Mesendoderm (in vitro differentiated cells): ENCODE measurements at places on chromosomes 4 and X.

DNA sequence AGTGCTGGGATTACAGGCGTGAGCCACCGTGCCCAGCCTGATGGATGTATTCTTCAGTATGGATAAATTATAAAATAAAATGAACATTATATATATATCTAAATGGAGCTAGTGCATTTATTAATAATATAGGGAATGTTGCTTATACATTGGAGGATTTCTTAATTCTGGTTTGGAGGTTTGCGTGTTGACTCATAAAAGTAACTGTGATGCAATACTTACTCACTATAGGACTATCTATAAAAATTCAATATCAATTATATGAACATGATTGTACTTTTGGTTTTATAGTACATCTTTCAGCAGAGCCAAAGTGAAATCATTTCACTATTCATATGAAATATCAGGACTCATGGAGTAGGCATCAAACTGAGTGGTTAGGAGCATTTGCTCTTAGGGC is 3.2 kb upstream of the AREG start:
- no peak for DNase-seq

DNA sequence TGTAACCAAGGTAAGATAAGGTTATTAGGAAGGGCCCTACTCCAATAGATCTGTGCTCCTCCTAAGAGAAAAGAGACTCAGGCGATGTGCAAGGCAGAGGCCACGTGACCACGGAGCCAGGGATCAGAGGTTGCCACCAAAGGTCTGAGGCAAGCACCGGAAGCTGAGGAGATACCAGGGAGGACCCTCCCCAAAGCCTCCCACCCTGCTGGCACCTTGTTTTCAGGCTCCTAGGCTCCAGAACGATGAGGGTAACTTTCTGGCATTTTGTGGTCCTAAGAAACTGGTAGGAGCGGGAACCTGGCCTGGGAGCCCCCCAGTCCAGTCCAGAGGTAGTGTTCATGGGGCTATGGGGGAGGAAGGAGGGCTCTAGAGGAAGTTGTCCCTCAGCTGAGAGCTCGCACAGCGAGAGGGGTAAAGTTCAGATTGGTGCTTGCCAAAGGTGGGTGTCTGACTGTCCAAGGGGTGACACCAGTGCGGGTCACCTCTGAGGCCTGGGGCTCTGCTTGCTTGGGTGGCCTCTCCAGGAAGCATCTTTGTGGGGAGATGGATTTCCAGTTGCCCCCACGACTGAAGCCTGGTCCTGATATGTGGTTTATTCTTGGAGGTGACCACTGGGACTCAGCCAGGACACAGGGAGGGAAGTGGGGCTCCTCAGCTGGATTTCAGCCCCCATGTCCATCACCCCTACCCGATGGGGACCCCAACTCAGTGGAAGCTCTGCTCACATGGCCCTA is 7.5 kb upstream of the LETM1 start:
- no peak for DNase-seq

DNA sequence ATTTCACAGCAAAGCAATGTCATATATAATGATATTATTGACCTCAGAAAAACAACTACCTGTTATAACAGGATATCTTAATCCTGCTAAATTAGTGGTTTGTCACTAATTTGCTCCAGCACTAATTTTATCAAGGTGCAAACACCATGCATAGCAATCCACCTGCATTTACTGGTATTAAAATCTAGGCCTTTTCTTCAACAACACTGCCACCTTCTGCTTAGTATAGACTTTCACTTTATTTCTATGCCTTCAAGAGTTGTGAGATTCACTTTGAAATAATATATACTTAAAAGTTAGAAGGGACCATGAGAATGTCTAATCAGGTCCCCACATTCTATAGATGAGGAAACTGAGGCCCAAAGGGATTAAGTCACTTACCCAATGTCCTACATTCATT is 82.1 kb upstream of the IQCM start:
- DNase-seq = peak; percentile 20

DNA sequence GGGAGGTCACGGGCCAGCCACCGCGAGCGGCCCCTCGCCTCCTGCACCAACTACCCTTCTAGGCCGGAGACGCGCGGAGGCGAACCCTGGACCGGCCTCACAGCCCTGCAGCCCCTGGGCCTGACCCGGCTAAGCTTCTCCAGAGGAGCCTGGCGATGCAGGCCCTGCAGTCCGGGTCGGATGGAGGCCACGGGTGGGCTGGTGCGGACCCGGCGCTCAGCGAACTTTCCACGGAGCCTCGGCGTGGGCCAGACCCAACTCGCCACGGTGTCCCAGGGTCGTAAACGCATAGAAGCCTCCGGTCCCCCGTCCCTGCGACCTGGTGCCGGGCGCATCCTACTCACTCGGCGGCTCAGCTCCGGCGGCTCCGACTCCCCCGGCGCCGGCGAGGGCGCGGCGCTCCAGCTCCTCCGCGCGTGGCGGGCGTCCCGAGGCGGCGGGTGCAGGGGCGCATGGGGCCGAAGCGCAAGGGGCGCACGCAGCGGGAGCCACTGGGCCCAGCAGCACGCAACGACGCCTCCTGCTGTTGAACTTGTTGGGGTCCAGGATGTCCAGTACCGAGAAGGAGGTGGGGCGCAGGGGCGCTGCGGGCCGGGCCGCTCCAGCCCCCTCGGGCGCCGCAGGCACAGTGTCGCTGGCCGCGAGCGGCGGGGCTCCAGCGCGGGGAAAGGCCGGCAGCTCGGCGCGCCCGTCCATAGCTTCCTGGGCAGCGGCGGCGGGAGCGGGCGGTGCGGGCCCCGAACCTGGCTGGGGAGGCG is 427 bp downstream of the NKX1-1 start:
- DNase-seq = no peak

GRCh38 chr4:168618577-168619265 is 121.9 kb downstream of the PALLD start:
- no peak for DNase-seq

DNA sequence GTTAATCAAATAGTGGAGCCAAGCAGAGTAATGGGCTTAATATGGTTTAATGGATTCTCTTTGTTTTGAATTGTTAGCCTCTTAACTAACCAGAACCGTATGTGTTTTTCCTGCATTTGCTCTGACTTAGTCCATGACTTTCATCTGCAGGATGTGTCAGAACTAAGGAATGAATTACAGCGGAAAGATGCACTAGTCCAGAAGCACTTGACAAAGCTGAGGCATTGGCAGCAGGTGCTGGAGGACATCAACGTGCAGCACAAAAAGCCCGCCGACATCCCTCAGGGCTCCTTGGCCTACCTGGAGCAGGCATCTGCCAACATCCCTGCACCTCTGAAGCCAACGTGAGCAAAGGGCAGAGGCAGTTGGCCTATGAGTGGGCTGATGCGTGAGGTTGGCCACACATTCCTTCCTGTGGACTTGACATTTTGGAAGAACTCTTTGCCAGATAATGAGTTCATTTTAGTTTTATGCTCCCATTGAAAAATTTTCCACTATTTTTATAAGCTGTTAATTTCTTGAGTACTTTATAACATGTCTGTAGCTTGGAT is 9.1 kb downstream of the MED28 start:
- no peak for DNase-seq

DNA sequence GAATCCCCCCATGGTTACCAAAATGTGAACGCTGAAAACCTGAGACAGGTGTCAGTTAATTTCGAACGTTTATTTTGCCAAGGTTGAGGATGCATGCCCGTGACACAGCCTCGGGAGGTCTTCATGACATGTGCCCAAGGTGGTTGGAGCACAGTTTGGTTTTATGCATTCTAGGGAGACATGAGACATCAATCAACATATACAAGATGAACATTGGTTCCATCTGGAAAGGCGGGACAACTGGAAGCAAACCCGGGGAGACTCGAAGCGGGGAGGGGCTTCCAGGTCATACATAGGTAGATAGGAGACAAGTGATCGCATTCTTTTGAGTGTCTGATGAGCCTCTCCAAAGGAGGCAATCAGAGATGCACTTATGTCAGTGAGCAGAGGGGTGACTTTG is 11.0 kb upstream of the SH3BP2 start:
- DNase-seq = no peak

- no peak for DNase-seq
Measured at GRCh38 chr4:40182001-40182400, 14.8 kb upstream of the RHOH start.

DNA sequence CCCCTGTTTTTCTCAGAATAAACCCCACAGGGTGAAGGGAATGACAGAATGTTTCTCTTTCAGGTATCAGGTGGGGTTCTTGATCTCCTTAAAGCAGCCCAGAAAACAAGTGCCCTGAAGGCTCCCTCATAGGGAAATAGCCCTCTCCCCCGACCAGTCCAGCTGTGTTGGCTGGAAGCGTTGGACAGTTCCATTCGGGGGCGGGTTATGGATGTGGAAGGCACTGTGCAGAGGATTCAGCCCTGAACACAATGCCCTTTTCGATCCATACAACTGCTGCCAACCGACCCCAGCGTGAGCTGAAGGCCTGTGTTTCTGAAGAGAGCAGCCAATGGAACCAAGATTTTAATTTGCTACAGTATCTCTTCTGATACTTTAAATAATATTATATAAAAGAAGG is 41.5 kb downstream of the SEL1L3 start:
- DNase-seq = no peak

GRCh38 chrX:83077606-83078005 is 430.5 kb upstream of the POU3F4 start:
- no peak for DNase-seq

DNA sequence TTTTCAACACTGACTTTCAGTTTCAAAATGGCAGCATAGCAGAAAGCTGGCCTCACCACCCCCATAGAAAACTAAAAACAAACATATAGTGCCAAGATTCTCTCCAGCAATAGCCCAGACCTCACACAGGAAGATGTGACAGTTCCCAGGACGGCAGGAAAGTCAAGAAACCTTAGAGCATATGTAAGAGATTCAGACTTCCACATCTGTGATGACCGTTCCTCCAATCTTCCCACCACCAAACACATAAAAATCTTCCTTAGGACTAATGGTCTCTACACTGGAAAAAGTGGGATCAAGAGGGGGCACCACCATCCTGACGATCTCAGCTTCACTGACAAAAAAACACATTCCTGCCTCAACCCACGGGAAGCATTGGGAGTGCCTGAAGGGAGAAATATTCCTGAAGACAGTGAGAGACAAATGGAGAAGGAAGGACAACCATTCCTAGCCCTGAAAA is 134.1 kb upstream of the CPXCR1 start:
- peak; percentile 61 for DNase-seq

DNA sequence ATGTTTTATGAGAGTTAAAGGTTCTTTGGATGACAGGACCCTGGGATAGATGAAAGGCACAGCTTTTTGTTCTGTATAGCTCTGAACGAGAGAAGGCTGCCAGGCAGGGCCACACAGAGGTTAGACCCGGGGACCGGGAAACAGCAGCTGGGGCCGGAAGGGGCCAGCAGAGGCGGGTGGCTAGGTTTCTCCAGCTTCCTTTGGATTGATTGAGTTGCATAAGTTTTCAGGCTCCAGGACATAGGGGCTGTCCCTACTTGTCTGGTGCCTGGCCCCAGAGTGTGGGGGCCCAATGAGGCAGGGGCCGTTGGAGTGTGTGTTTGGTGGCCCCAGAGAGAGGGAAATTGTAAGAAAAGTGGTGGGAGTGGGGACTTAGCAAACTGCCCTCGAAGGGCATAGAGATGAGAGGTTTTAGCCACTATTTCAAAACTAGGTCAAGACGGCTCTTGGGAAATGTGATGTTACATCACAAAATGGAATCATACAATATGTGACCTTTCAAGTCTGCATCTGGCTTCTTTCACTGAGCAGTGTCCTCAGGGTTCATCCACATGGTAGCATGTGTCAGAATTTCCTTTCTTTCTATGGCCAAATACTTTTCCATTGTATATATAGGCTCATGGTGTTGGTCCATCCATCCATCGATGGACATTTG is 3.7 kb downstream of the ZFP92 start:
- DNase-seq = no peak

DNA sequence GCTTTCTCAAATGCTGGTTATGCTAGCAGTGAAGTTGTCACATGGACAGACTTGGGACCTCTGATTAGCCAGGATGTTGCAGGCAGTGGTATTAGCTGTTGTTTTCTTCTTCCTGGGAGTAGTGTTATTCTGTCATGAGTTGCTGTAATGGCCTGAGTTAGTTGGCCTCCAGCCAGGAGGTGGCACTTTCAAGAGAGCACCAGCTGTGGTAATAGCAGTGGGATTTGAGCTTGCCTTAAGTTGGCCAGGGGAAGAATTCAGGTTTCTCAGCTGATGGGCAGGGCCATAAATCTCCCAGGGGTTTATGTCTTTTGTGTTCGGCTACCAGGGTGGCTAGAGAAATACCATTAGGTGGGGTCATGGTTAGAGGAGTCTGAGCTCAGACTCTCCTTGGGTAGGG is 132.6 kb downstream of the GLUD2 start:
- DNase-seq = no peak

DNA sequence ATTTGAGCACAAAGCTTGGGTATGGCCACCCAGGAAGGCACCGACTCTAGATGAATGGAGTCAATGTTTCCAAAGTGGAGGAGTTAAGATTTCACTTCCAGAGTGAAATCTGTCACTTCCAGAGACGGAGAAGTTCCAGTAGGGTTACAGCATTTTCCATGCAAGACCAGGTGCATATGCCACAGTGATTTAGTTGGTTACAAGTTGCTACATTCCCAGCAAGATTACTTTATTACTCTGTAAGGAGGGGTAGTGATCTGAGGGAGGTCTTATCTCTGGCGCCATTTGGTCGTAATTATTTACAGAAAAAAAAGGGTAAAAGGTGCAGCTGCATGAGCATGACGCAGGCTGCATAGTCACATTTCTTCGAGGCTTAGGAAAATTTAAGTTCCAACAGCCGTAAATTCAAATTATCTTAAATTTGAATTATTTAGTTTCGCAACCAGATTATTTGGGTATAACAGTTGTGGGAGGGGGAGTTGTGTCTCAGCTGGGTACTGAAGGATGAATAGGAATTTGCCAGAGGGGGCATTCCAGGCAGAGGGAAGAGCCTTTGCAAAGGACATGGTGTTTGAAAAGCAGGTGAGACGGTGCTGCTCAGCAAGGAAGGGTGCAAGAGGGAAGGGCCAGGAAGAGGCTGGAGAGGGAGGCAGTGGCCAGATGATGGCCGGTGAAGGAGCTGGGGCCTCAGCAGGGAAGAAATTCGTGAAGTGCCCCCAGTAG is 17.4 kb upstream of the AFAP1 start:
- DNase-seq = peak; percentile 84

DNA sequence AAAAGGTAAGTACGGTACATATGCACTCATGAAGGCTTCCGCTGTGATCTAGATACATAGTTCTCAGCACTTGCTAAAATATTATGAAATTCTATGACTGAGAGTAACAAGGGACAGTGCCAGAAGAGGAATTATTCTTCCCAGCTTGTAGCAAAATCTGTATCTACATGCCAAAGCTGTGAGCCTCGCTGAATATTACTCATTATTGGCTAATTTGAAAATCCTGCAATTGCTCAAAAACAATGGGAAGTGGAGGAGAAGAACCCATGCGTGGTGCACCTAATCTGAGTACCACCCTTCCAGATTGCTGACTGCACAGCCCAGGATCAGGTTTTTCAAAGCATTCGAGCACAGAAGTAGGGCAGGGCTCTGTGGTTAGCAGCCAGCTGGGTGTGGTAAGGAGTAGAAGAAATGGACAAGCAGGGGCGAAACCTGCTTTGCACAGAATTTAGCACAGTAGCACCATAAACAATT is 17.4 kb upstream of the PDCL2 start:
- no peak for DNase-seq

DNA sequence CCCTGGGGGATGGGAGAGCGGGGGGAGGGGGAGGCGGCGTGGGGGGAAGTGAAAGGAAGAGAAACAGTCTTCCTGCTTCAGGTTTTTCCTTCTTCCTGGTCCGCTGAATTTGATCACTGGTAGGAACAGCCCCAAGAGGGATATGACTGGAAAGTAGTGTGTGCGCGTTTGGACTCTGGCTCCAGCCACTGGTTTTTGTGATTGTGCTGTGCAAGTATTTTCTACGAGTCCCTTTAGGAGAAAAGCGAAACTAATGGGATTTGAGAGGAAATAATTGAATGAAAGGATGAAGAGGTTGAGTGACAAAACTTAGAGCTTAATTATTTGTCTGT is 836 bp downstream of the PRRG1 start:
- no peak for DNase-seq
